ENCODE measurements at places on chromosomes 4 and X. TPM values are rescaled to one million over a fixed set of nuclear protein-coding genes. Genes with fewer than 3 reads are reported as not detected.

GRCh38 chrX:41348551-41348950 is 14.6 kb downstream of the DDX3X start:
- no peak for DNase-seq

DNA sequence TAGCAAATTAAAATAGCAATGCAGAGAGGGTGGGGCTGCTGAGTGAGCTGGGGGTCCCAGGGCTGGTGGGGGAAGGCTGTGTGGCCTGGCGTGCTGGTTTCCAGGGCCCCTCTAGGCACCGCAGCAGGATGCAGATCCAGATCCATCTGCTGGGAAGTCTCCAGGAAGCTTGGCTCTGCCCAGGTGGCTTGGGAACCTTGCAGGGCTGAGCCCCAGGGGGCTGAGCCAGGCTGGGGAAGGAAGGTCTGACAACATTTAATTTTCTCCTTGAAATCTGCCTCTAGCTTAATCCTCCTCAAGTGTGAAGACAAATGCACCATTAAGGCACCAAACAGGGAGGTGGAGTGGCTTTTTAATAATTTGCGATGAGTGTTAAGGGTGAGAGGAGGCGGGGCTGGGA is 31.7 kb downstream of the SORCS2 start:
- no peak for DNase-seq

- no peak for DNase-seq
These were observed 347.4 kb downstream of the BMPR1B start for GRCh38 chr4:95105112-95105511.

The WDR1 gene
- 77.7 TPM for total RNA-seq

DNA sequence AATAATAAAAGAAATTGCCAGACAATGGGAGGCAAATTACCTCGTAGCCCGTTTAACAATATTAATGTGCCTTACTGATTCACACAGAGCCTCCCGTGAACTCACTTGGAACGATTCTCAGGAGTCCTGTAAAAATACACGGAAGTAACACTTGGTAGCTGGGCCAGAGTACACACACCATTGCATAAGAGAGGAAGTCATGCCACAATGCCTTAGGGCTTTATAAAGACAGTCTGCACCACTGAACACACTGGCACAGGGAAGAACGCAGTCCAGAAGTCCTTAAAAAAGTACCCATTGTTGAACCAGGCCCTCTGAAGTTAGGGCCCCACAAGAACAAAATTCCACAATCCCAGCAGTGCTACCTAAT is 15.1 kb downstream of the SLC2A9 start:
- no peak for DNase-seq

- no peak for DNase-seq
These were observed 107.8 kb upstream of the RAPGEF2 start for GRCh38 chr4:158995040-158995439.

The SYN1 gene
- total RNA-seq, result 1.6 TPM

DNA sequence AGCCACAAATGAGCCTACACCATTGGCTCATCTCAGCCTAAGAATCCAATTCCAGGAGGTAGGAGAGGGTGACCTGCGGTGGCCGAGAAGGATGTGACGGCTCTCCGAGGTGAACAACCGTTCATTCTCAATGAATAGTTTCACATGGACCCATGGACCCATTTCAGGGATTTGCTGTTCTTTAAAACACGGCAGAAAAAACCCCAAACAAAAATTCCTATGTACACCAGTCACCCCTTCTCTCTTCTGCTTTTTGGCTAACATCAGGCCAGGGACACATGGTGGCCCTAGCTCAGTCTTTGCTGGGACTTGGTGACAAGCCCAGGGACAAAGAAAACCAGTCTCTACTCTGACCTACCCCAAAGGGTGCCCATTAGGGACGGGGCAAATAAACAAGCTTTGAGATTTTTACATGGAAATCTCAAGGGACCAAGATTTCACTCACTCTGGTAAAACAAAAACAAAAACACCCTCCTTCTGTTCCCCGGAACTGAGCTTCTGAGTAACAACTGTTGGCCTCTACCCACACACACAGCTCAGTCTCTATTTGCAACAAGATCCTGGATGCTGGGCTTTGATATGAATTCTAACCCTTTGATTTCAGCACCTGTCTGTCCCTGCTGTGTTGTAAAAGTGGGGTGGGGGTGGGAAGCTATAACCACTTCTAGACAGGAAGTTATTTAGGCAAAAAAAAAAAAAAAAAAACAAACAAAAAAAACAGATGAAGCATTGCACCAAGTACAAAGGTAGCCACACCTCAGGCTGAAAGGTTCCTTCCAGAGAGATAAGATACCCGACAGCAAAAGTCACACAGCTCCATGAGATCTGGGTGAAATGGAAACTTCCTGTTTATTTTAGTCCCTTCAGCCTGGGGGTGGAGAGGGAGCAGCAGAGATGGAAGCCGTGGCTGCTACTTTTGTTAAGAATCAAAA is 49.0 kb downstream of the DDX3X start:
- no peak for DNase-seq

The DACH2 gene
- not detected for total RNA-seq

DNA sequence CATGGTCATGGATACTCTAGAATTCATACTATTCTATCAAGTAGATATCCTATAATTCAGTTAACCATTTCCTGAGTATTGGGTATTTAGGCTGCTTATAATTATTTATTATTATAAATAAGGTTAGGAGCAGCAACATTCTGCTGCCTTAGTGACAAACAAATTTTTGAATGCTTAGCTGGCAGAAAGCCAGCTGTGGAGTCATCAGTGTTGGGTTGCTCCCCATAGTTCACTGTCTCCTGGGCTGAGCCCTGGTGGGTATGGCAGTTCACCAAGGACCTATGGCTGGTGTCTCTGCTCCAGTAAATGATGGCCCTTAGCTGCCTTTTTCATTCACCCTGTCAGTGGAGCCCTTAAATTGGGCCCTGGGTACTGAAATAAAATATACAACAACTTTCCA is 61.8 kb downstream of the SMARCA5 start:
- no peak for DNase-seq

The REELD1 gene
- not detected for total RNA-seq

The CXCL1 gene
- 1.1 TPM for total RNA-seq

The XAGE2 gene
- total RNA-seq, result not detected

The NHS gene
- 0.19 TPM for total RNA-seq

DNA sequence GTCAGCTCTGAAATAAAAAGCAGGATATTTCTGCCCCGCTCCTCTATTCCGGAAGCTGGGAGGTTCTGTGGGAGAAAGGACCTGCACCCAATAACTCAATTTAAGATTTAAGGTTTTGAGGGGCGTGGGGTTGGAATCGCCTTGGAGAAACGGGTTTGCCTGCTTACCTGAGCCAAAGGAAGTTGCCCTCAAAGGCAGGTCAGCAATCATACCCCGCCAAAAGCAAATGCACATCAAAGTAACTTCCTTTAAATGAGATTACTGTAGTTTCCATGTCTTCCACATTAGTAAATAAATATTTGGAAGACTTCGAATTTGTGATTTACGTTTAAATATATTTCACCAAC is 978 bp upstream of the HS3ST1 start:
- DNase-seq, result no peak

The EDA gene
- total RNA-seq, result 1.7 TPM

- DNase-seq, result no peak
These were observed 409.3 kb upstream of the NWD2 start for GRCh38 chr4:36835246-36835645.

DNA sequence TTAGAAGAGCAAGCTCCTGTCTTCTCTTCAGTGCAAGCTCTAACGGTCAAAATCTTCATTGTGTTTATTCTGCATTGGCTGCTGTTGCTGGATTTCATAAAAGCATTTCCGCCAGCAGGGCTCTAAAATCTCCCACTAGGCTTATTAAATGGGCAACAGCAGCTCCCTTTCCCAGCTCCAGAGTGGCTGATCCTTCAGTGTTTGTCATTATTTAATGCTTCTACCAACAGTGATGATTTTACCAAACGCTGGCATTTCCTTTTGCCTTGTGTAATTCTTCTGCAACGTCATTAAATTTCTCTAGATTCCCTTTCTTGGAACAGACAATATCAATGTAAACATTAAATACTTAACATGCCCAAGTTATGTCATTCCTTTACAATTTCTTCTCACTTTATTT is 20.1 kb downstream of the SLC7A11 start:
- no peak for DNase-seq

GRCh38 chr4:3431446-3431993 is 10.2 kb upstream of the HGFAC start:
- no peak for DNase-seq

GRCh38 chr4:1960170-1960825 is 48.5 kb downstream of the NELFA start:
- no peak for DNase-seq

GRCh38 chrX:85024044-85024443 is 20.4 kb downstream of the APOOL start:
- no peak for DNase-seq

The CXorf49 gene
- total RNA-seq, result not detected

- no peak for DNase-seq
These were observed 22.5 kb downstream of the RWDD4 start for GRCh38 chr4:183636503-183636902.

DNA sequence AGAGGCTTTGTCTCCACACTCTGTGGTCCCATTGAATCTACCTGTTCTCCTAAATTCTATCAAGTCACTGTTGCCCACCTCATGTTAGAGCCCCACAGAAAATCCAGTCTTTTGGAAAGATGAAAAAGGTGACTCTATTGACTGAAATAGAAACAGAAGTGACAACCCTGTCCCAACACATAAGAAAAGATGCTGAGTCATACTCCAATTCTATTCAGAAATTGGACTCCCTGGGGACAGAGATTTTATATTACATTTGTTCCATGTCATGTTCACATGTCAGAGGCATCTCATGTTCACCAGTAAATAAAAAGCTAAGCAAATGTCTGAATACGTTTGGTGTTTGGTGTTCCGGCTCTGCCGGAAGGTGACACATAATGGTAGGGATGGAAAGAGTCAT is 2.9 kb upstream of the GRPR start:
- no peak for DNase-seq

The JCHAIN gene
- total RNA-seq, result 10.0 TPM

GRCh38 chr4:149746276-149746675 is 69.4 kb downstream of the IQCM start:
- no peak for DNase-seq

DNA sequence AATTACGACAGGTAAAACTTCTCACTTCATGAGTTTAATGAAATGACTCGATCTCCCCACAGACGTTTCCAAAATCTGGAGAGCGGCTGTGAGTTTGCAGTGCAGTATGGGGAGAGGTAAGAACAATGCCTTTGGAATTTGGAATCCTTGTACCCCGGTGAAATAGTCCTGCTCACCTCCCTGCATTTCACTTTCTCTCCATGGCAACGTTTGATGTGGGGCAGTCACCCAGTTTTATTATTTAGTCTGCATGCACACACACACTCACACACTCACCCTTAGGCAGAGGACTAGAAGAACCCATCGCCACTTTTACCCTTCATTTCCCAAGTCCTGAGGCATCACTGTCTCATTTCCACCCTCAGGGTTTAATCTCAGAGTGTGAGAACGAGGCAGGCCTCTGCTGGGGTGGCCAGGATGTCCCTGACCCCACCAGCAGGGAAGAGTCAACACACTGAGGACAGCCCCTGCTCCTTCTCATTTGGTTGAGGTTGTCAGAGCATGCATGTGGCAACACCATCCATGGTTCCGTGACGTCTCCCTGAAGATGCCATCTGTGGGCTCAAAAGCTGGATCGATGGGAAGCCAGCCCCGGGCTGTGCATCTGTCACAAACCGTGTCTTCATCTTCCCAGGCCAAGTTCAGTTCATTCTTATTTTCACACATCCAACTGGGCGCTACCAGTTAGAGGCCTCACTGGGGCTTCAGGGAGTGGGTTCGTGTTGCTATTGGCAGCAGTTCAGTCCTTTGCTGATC is 119.8 kb upstream of the TRIM2 start:
- no peak for DNase-seq

GRCh38 chr4:6263526-6264224 is 6.0 kb upstream of the WFS1 start:
- no peak for DNase-seq

The CXCL5 gene
- total RNA-seq, result 0.10 TPM

- no peak for DNase-seq
These were observed 349.6 kb upstream of the FTHL17 start for GRCh38 chrX:31421441-31421840.

GRCh38 chrX:83422836-83423235 is 85.3 kb upstream of the POU3F4 start:
- no peak for DNase-seq

The BANK1 gene
- 0.37 TPM for total RNA-seq

DNA sequence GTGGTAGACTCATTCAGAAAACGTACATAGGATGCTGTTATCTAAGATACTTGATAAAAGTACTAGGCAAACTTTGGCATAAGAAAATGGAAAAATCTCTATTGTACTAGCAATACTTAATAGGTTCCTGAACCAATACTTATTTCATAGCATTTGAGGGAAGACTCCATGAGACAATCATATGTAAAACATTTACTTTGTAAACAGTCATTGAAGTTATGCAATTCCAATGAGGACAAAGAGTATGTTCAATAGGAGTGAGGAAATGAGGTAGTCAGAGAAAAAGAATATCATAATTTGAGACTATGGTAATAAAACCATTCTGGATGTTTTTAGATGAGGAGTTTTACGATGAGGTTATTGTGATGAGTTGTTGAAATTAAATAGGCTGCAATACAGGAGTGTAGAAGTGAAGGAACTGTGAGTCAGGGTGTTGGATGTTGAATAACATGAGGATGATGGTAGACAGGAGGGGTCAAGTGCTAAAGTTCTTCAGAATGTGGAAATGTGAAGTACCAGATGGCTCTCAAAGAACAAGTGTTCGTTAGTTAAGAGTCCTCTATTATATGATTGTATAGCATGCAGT is 397.9 kb downstream of the PPP3CA start:
- DNase-seq, result no peak

DNA sequence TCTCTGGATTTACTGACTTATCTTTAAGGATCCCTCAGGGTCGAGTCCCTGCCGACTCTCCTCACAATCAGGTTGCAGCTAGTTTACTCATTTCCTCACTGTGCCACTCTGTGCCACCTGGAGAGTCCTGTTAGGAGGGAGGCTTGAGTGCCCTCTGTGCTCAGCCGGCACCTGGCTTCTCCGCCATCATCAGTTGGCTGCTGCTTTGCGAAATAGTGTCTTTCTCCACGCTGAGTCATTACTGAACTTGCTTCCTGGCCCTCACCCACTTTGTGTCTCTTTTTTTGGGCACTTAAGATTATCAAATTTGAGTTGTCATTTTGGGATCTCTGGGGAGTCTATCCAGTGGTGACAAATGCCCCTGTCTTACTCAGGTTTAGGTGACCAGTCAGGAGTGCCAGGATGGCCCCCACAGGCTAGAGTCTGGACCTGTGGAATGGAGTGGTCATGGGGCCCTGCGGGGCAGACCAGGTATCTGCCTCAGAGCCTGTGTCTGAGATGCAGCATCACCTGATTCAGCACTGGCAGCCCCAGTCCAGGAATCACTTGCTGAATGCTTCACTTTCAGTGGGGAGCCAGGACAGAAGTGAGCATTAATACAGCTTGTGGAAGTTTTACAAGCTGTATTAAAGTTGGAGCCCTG is 37.7 kb downstream of the JADE1 start:
- DNase-seq, result no peak

Measured in right lobe of liver (tissue), 6 donors.